ENCODE measurements at places on chromosomes 3 and 15.
A peak's percentile ranks its signal among the peaks of the same experiment; 100 is the strongest.

DNA sequence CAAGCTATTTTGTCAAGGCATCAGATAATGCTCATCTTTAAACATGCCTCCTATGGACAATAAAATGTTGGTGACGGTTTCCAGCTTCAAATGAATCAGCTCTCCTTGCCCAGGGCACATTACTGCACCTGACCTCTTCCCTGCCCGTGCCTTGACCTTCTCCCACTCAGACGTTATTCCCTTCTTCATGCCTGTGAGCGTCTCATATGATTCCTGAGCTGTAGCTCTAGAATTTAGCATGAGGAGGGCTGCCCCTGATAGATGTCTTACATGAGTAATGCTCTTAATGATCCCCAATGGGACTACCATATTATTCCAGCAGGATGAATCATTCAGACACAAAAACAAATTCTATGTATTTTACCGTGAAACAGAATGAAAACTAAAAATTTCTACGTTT lies 762.7 kb downstream of the ROBO1 start:
- no peaks in the 10 kb centered on the region for H3K36me3 ChIP-seq
- H3K27ac ChIP-seq = no peak overlapping the region
- H3K4me1 ChIP-seq = no peaks in the 10 kb centered on the region
- no peaks in the 10 kb centered on the region for H3K27me3 ChIP-seq
- DNase-seq = no peak

DNA sequence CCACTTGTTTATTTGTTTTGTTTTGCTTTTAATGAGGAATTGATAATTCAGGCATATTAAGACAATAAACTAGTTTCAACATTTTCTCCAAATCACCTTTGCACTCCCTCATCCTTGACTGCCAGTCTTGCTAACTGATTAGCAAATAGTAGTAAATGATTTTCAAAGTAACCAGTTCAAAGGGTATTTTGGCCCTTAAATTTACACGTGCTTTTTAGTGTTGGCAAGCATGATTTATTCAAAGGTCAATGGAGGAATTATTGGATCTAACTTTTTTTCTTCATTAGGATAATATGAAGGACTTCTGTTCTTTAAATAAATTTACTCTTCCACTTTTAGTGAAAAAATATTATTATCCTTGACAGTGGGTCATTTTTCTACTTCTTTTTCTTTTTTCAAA lies 53.8 kb downstream of the BCHE start:
- H3K27me3 ChIP-seq = no peaks in the 10 kb centered on the region
- H3K27ac ChIP-seq = no peak overlapping the region
- H3K4me1 ChIP-seq = no peaks in the 10 kb centered on the region
- H3K4me3 ChIP-seq = no peak overlapping the region
- DNase-seq = no peak
- no peaks in the 10 kb centered on the region for H3K36me3 ChIP-seq

GRCh38 chr3:69305011-69305410 lies 80.9 kb downstream of the FRMD4B start:
- peak overlapping the region; percentile 59 for H3K27ac ChIP-seq
- no peaks in the 10 kb centered on the region for H3K36me3 ChIP-seq
- peaks cover 26% of the 10 kb centered on the region for H3K4me1 ChIP-seq
- H3K27me3 ChIP-seq = no peaks in the 10 kb centered on the region
- H3K4me3 ChIP-seq = no peak overlapping the region
- no peak for DNase-seq

DNA sequence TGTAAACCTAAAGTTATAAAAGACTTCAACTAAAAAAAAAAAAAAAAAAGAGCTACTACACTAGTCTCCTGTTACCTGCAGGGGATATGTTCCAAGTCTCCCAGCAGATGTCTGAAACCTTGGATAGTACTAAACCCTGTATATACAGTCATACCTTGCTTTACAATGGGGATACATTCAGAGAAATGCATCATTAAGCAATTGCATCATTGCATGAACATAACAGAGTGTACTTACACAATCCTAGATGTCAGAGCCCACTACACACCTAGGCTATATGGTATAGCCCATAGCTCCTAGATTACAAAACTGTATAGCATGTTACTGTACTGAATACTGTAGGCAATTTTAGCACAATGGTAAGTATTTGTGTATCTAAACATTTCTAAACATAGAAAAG lies 119.1 kb downstream of the GMPS start:
- DNase-seq = no peak
- no peaks in the 10 kb centered on the region for H3K4me1 ChIP-seq
- H3K27me3 ChIP-seq = peaks cover 9% of the 10 kb centered on the region
- H3K36me3 ChIP-seq = no peaks in the 10 kb centered on the region
- H3K27ac ChIP-seq = no peak overlapping the region

GRCh38 chr3:44987332-44987731 lies 11.3 kb downstream of the EXOSC7 start:
- no peak for DNase-seq
- no peaks in the 10 kb centered on the region for H3K27me3 ChIP-seq
- no peak overlapping the region for H3K27ac ChIP-seq
- peaks cover 28% of the 10 kb centered on the region for H3K4me1 ChIP-seq
- H3K4me3 ChIP-seq = no peak overlapping the region

GRCh38 chr3:1091286-1091685 lies 1.5 kb upstream of the CNTN6 start:
- no peak for DNase-seq
- H3K27me3 ChIP-seq = no peaks in the 10 kb centered on the region
- no peak overlapping the region for H3K27ac ChIP-seq
- no peaks in the 10 kb centered on the region for H3K4me1 ChIP-seq

GRCh38 chr3:104614564-104614963 lies 752.1 kb upstream of the ALCAM start:
- no peaks in the 10 kb centered on the region for H3K27me3 ChIP-seq
- H3K27ac ChIP-seq = no peak overlapping the region
- H3K36me3 ChIP-seq = no peaks in the 10 kb centered on the region
- no peaks in the 10 kb centered on the region for H3K4me1 ChIP-seq

DNA sequence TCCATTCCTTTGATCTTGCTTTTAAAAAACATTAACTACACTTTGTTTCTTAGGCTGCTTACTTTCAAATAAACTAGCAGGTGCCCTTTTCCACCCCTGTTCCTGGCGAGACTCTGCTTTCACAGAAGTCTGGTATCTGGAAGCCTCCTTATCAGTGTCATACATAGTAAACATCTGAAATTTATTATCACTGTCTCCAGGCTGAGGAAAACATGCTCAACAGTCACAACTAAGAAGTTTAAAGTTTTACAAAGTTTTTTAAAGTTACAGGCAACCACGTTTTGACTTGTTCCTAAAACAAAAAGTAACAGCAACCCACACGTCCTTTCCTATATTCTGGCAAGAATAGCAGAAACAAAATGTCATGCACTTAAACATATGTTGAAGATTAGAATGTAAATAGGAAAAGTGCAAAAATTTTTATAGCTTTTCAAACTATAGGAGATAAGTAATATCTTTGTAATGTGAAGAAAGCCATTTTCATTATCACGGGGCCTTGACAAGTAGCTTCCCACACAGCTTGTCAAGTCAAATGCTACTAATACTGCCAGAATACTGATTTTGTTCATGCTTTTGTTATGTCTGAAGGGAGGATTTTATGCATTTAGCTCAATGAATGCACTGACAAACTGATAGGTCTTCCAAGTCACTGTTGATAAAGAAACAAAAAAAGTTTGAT lies 275.2 kb upstream of the KCNMB2 start:
- no peaks in the 10 kb centered on the region for H3K36me3 ChIP-seq
- no peak for DNase-seq
- H3K27me3 ChIP-seq = no peaks in the 10 kb centered on the region
- H3K27ac ChIP-seq = no peak overlapping the region

DNA sequence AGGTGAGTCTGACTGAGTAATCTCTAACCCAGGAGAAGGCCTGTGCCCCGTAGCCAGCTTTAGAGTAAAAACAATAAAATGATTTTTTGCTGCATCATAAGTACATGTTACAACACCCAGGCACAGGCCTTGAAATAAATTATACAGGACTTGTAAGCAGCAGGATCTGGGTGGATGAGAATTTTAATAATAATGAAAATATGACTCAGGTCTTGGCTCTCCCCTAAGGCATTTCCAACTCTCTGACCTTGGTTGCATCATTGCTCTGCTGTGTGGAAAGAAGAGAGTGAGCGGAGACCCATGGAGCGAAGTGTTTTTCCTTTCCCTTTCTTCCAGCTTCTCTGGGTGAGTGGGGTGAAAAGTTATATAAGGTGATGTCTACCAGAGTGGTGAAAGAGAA lies 44.6 kb downstream of the EOMES start:
- peaks cover 8% of the 10 kb centered on the region for H3K4me1 ChIP-seq
- no peaks in the 10 kb centered on the region for H3K27me3 ChIP-seq
- no peak for DNase-seq
- no peak overlapping the region for H3K27ac ChIP-seq
- H3K36me3 ChIP-seq = no peaks in the 10 kb centered on the region
- no peak overlapping the region for H3K4me3 ChIP-seq

GRCh38 chr3:101902041-101902440 lies 52.7 kb downstream of the NFKBIZ start:
- DNase-seq = no peak
- H3K36me3 ChIP-seq = peaks cover 8% of the 10 kb centered on the region
- H3K27me3 ChIP-seq = peaks cover 5% of the 10 kb centered on the region
- H3K4me1 ChIP-seq = peaks cover 7% of the 10 kb centered on the region
- no peak overlapping the region for H3K4me3 ChIP-seq

- no peak for DNase-seq
- H3K4me1 ChIP-seq = no peaks in the 10 kb centered on the region
- no peak overlapping the region for H3K4me3 ChIP-seq
- no peaks in the 10 kb centered on the region for H3K36me3 ChIP-seq
Measured at GRCh38 chr3:134079111-134079547, 49.4 kb upstream of the SLCO2A1 start.

DNA sequence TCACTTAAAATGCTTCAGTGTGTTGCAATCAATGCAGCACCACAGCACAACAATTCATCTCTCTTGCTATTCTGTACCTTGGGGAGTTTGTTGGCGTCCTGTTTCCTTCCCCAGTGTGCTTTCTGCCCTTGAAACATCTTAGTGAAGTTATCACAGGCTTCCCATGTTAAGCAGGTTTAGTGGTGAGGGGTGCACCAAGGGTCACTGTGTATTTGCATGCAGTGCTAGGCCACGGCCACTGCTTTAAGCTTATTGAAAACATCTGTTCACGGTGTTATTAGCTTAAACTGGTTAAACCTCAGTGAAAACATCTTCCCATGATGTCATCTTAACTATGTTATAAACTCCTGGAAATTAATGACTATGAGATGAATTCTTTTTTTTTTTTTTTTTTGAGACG lies 217.3 kb upstream of the GOLIM4 start:
- no peak overlapping the region for H3K4me3 ChIP-seq
- no peaks in the 10 kb centered on the region for H3K4me1 ChIP-seq
- no peaks in the 10 kb centered on the region for H3K27me3 ChIP-seq
- no peaks in the 10 kb centered on the region for H3K36me3 ChIP-seq
- H3K27ac ChIP-seq = no peak overlapping the region
- DNase-seq = no peak

GRCh38 chr15:78714890-78715289 lies 73.9 kb upstream of the CHRNB4 start:
- no peak overlapping the region for H3K27ac ChIP-seq
- H3K4me1 ChIP-seq = peaks cover 4% of the 10 kb centered on the region
- DNase-seq = no peak
- no peak overlapping the region for H3K4me3 ChIP-seq
- H3K27me3 ChIP-seq = peaks cover 25% of the 10 kb centered on the region

DNA sequence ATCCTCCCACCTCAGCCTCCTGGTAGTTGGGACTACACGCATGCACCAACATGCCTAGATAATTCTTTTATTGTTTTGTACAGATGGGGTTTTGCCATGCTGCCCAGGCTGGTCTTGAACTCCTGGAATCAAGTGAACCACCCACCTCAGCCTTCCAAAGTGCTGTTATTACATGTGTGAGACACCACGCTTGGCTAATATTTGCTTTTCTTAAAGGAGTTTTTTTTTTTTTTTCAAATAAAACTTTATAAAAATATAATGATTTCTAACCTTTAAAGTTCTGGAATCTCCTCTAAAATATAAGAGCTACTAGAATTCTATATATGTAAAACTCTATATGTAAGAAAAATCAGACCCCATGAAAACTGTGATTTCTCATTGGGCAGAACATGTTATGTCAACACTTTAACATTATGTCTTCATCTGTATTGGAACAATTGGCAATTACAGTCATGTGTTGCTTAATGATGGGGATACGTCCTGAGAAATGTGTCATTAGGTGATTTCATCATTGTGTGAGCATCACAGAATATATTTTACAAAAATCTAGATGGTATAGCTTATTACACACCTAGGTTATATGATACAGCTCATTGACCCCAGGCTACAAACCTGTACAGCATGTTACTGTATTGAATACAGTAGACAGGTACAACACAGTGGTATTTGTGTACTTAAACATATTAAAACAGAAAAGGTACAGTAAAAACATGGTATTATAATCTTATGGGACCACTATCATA lies 377.0 kb downstream of the PLCL2 start:
- peaks cover 2% of the 10 kb centered on the region for H3K27me3 ChIP-seq
- no peaks in the 10 kb centered on the region for H3K4me1 ChIP-seq
- H3K36me3 ChIP-seq = no peaks in the 10 kb centered on the region
- H3K27ac ChIP-seq = no peak overlapping the region
- H3K4me3 ChIP-seq = no peak overlapping the region
- DNase-seq = no peak

- no peaks in the 10 kb centered on the region for H3K4me1 ChIP-seq
- H3K4me3 ChIP-seq = no peak overlapping the region
- H3K36me3 ChIP-seq = no peaks in the 10 kb centered on the region
- no peak for DNase-seq
Measured at GRCh38 chr3:8760091-8760490, 9.3 kb downstream of the OXTR start.

DNA sequence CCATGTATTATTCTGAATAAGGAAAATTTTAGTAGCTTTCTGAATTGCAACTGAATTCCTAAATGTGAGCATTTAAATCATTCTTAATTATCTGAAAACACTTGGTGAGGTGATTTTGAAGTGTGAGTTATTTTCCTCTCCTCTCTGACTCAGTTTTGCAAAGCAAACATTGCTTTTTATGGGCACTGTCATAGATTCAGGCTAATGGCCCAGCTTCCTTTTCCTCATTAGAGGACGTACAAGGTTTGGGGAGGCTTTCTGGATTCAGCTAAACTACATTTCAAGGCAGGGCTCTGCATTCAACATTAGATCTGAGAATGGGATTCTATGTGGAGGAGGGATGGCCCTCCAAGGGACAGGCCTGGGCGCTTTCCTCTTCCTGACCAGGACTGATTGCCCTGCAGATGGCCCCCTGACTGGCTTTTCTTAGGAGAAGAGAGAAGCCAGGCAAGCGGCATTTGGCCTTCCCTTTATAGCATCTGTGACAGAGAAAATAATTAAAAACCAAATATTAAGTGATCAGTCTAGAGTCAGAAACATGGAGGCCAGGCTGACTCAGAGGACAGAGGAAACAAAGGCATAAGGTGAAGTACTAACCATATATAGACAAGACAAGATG lies 53.0 kb upstream of the STXBP5L start:
- H3K27me3 ChIP-seq = no peaks in the 10 kb centered on the region
- H3K4me3 ChIP-seq = no peak overlapping the region
- no peak for DNase-seq
- H3K4me1 ChIP-seq = no peaks in the 10 kb centered on the region
- no peaks in the 10 kb centered on the region for H3K36me3 ChIP-seq

DNA sequence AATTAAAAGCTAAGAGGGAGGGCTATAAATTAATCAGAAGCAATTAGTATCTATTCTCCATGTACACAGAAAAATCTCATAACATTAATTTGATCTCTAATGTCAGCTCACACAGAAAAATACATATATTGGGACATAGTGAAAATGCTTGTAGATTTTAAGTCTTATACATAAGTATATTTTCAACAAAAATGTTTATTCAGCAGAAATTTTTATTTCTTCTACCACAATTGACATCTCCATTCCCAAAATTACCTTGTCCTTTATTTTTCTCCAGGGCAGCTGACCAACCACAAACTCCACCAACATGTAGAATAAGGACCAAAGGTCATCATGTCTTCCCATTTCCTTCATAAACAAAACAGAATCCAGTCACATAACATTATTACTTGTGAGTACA lies 74.5 kb upstream of the CDAN1 start:
- H3K27me3 ChIP-seq = no peaks in the 10 kb centered on the region
- no peaks in the 10 kb centered on the region for H3K4me1 ChIP-seq
- H3K36me3 ChIP-seq = no peaks in the 10 kb centered on the region
- DNase-seq = no peak
- no peak overlapping the region for H3K27ac ChIP-seq

Data from activated T-helper 2 cell treated with anti-CD3 and anti-CD28 coated beads, Interferon-gamma antibody, Interleukin-2, Interleukin-4, amounts not matched to agents 10 μg/mL and 5 μg/mL and 100 μg/mL, durations not matched to agents 14 hours and 24 hours and 36 hours (primary cell).